ENCODE measurements at places on chromosomes 11 and 22.
A peak's percentile ranks its signal among the peaks of the same experiment; 100 is the strongest.

DNA sequence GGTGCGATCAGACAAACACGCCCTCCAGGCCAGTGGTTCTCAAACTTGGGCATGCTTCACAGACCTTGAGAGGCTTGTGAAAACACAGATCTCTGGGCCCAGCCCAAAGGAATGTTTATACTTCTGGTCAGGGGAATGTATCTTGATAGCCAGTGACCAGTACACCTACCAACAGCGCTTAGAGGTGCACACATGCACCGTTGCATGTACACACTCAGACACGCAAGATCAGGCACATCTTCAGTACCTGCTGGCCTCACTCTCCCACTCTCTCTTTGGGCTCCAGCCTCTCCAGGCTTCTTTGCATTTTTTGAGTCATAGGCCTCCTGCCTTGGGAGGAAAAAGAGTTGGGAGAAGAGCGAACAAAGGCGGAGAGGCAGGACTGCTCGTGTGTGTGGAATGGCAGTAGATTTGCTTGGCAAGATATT is 11.7 kb upstream of the FXYD6 start:
- DNase-seq = peak; percentile 18

DNA sequence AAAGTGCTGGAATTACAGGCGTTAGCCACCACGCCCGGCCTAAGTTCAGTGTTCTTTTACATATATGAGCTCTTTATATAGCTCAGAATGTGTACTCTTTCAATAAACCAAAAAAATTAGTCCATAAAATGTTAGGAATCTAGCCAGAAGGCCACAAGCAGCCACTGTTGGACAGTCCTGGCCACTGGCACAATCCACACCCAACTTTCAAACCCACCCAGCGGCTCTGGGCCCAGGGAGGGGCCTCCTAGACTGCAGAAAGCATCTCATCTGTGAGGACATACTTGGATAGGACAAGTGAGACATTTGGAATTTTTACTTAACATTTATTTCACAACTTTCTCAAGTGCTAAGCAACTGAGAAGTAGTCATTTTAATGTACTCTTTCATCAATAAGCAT is 6.4 kb downstream of the PACSIN2 start:
- DNase-seq = no peak

DNA sequence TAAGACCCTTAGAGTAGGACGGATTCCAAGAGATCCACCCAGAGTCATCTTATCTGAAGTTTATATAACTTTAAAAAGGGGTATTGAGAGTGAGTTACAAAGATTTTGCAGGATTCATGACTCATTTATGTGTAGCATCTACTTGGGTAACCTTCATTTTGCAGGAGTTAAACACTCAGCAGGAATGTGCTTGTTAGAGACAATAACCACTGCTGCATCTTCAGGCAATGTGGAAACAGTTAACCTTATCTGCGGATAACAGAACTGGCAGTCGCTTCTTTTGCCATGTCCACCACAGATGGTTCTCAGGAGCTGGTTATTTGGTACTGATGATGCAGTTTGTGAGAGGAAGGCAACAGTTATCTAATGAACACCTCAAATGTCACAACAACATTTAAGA is 417.9 kb upstream of the DDI1 start:
- no peak for DNase-seq

GRCh38 chr11:87967459-87967858 is 207.8 kb downstream of the RAB38 start:
- no peak for DNase-seq

DNA sequence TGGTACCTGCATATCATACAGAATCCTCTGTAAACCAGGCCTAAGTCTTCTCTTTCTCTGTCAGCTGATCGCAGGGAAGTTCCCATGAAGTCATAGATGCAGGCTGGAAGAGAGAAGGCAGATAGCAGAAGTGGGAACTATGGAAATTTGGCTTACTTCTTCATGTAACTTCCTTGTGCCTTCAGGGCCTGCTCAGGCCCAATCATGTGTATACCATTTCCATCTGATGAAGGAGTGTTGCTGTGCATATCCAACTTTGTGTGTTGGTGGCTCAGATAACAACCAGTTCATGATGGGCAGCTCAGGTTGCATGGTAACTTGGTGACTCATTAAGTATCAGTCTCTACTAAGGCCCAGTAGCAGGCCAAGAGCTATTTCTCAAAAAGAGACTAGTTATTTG is 53.1 kb upstream of the CEP295 start:
- DNase-seq = no peak

GRCh38 chr11:75562836-75563484 is 907 bp downstream of the SERPINH1 start:
- DNase-seq = no peak

DNA sequence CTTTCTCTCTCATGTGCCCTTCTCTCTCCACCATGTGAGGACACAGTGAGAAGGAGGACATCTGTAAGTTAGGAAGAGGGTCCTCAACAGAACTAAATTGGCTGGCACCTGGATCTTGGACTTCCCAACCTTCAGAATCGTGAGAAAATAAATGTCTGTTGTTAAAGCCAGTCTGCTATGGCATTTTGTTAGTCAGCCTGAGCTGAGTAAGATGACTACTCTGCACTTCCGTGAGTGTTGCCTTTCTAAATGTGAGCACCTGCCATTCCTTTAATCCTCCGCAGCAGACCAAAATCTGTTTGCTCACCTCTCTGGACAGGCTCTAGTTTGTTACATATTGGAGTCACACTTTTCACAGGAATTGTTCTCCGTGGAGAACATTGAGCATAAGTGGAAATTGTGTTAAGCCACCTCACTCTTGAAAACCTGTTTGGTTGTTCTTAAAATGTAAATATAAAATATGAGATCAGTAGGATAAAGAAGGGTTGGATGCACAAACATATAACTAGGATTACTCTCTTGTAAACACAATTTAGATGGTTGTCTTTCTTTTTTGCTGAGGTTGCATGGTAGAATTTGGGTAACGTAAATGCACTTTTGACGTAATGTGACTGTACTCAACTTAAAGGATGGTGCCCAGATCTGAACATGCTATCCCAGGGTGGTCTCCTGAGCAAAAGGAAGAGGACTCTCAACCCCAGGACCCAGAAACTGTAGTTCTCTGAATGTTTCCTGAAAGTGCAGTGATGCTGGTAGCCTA is 65.9 kb downstream of the SNX19 start:
- no peak for DNase-seq

- DNase-seq = no peak
These were observed 8.2 kb upstream of the CCDC15 start for GRCh38 chr11:124945826-124946225.

GRCh38 chr11:110455718-110456117 is 26.0 kb downstream of the FDX1 start:
- DNase-seq = peak; percentile 70

GRCh38 chr22:20433191-20433590 is 4.4 kb downstream of the SCARF2 start:
- DNase-seq = no peak
